ENCODE measurements at places on chromosomes 6 and 20.

DNA sequence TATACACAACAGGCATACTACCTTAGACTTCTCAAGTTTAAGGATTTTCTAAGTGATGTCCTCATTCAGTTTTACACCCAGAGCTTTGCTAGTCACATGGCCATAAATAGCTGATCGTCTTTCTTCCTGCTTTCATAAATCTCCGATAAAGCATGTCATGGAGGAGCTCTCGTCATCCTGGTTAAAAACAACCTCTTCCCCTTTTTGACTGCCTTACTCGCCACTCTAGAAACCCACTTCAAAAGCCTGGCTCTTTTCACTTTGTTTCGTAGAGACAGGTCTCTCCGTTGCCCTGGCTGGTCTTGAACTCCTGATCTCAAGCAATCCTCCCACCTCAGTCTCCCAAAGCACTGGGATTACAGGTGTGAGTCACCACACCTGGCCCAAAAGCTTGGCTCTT is 67.0 kb upstream of the SMIM29 start:
- no peak for DNase-seq

GRCh38 chr6:148240861-148241477 is 101.7 kb upstream of the SASH1 start:
- no peak for DNase-seq

GRCh38 chr6:142378138-142378875 is 76.5 kb downstream of the ADGRG6 start:
- DNase-seq, result no peak

DNA sequence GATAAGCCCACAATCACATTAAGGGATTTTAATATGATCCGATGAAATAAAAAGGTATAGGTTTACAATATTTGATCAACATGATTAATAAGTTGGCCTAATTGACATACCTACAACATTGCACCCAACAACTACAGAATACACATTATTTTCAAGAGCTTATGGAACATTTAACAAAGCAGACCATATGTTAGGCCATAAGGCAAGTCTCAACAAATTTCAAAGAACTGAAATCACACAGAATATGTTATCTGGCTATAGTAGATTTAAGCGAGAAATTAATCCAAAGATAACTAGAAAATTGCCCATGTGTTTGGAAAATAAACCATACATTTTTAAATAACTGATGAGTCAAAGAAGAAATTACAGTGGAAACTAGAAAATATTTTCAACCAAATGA is 126.0 kb upstream of the KCNG1 start:
- no peak for DNase-seq

DNA sequence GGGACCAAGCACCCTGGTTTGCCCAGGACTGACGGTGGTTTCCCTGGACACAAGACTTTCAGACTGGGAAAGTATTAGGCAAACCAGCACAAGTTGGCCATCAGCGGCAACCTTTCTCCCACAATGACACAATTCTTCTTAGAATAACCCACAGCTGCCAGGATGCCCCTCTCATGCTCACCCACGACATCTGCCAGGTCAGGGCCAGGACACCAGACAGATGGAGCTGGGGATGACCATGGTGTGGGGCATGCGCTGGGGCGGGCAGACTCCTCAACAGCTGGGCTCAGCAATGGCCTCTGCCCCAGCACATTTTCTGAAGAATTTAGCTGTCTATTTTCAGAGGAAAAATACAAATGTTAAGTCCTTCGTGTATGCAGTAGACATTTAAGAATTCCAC is 226.4 kb downstream of the FNDC1 start:
- no peak for DNase-seq

DNA sequence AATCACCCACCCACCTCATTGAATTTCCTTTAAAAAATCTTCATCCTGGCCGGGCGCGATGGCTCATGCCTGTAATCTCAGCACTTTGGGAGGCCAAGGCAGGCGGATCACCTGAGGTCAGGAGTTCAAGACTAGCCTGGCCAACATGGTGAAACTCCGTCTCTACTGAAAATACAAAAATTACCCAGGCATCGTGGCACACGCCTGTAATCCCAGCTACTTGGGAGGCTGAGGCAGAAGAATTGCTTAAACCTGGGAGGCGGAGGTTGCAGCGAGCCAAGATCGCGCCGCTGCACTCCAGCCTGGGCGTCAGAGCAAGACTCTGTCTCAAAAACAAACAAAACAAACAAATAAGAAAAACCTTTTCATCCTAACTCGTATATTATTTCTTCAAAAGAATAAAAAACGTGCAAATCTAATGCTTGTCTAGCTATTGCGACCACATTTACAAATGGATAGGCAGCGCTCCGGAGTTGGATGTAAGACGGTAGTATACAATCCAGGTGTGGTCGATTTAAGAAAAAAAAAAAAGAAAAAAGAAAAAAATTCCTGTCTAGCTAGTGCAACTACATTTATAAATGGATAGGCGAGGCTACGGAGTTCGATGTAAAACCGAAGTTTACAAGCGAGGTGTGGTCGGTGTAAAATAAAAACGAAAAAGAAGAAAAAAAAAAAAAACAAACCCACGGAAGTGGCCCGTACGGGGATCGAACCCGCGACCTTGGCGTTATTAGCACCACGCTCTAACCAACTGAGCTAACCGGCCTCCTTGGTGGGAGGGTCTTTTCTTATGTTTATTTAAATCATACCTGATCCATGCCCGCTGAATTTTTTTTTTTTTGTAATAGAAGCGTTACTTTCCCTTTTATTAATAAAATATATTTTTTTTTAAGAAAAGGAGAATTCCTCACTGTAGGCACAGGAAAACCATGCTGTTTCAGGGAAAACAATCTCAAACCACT is 70.7 kb upstream of the PRSS16 start:
- peak; percentile 45 for DNase-seq

DNA sequence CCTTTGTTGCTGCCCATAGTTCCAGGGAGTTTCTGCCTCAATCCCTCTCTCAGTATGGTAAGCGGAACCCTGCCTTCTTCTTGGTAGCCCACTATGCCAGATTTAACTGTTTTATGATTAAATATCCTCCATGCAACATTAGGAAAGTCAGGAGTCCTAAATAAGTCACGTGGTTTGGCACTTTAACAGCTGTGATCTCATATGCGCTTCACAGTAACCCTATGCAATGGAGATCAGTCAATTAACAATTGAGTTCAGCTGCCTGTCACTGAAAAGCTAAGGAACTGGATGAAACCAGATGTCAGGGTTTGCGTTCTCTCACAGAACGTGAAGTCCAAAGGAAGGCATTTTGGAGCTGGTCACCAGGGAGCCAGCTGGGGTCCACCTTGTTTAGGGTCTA is 81.6 kb downstream of the PSMB1 start:
- no peak for DNase-seq

- DNase-seq, result no peak
Measured at GRCh38 chr6:66508433-66508832, 801.4 kb upstream of the EYS start.

- DNase-seq, result no peak
Measured at GRCh38 chr20:48817367-48818030, 10.3 kb downstream of the PREX1 start.

GRCh38 chr20:31722257-31723068 is at the start of gene BCL2L1:
Gene BCL2L1 (minus strand): TSS chr20:31722868. CDS start chr20:31722218, 650 bp downstream.
- peak; percentile 48 for DNase-seq
